Activated CD4-positive, alpha-beta T cell treated with anti-CD3 and anti-CD28 coated beads, Interleukin-2, amount 10 ng/mL, durations not matched to agents 24 days and 14 days (primary cell): ENCODE measurements at places on chromosomes 1 and 21. TPM values are rescaled to one million over a fixed set of nuclear protein-coding genes. Genes with fewer than 3 reads are reported as not detected.

DNA sequence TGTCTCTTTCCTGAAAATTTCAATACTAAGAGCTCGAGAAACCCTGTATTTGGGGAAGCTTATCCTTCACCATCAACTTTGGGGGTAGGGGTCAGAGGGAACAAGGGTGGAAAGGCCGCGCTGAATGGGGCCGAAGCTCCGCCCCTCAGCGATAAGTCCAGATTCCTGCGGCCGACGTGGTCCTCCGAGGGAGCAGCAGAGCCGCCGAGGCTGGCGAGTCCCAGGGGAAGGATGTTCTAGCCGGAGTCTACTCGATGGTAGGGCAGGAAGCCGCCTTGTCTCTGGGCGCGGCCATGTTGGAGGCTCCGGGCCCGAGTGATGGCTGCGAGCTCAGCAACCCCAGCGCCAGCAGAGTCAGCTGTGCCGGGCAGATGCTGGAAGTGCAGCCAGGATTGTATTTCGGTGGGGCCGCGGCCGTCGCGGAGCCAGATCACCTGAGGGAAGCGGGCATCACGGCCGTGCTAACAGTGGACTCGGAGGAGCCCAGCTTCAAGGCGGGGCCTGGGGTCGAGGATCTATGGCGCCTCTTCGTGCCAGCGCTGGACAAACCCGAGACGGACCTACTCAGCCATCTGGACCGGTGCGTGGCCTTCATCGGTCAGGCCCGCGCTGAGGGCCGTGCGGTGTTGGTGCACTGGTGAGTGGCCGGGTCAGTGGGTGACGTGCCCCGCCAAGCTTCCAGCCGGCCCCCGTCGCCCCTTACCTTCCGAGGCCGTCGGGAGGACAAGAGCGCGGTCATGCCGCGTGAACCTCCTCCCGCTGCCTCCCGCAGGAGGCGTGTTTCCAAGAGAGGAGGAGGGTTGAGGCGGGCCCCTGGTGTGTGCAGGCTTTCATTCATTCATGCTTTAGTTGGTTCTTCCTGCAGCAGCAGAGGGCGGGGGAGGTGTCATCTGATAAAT lies at the start of gene DUSP12:
Gene DUSP12, plus strand, starts transcription at position 278 of the 899 bp plus-strand sequence. Its CDS starts 16 bp downstream, at position 294.
- H3K4me1 ChIP-seq = peaks cover 31% of the 10 kb centered on the region
- H3K4me3 ChIP-seq = peak within 1 kb of the TSS; percentile 99
- peak; percentile 95 for DNase-seq
- H3K27me3 ChIP-seq = peaks cover 17% of the 10 kb centered on the region
- H3K27ac ChIP-seq = peak within 1 kb of the TSS; percentile 100

Gene SYTL1
- 29.7 and 29.8 TPM in 2 replicates for total RNA-seq

GRCh38 chr1:109249654-109250401 lies 489 bp downstream of the CELSR2 start:
- no peak overlapping the region for H3K27ac ChIP-seq
- H3K27me3 ChIP-seq = peaks cover 15% of the 10 kb centered on the region
- H3K4me1 ChIP-seq = peaks cover 4% of the 10 kb centered on the region
- no peak for DNase-seq
- no peaks in the 10 kb centered on the region for H3K36me3 ChIP-seq
- H3K4me3 ChIP-seq = peak overlapping the region; percentile 57

DNA sequence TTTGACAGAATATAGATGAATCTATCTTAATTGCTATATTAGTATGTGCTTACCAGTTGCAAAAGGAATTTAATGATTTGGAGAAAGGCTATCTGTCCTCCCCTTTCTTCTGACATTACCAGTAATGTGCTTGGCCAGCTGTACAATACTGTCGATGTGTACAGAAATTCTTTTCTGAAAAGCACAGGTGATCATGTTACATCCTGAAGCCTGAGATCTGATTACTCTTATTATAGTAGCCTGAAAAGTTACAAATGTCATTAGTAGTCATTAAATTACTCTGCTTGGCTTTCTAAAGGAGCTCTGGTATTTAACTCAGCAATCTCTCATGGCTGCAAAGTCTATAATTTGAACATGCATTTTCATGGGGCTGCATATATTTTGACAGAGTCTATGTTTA lies 209.8 kb downstream of the PTPRC start:
- H3K4me3 ChIP-seq = no peak overlapping the region
- no peak overlapping the region for H3K27ac ChIP-seq
- H3K27me3 ChIP-seq = no peaks in the 10 kb centered on the region

Gene DAP3
- 193 and 201 TPM in 2 replicates for total RNA-seq

GRCh38 chr1:59494145-59494833 lies 197.4 kb downstream of the FGGY start:
- peaks cover 6% of the 10 kb centered on the region for H3K4me1 ChIP-seq
- no peak overlapping the region for H3K4me3 ChIP-seq
- no peak for DNase-seq
- H3K27ac ChIP-seq = peak overlapping the region; percentile 83

Gene SHC1
- 50.4 and 60.5 TPM in 2 replicates for total RNA-seq

DNA sequence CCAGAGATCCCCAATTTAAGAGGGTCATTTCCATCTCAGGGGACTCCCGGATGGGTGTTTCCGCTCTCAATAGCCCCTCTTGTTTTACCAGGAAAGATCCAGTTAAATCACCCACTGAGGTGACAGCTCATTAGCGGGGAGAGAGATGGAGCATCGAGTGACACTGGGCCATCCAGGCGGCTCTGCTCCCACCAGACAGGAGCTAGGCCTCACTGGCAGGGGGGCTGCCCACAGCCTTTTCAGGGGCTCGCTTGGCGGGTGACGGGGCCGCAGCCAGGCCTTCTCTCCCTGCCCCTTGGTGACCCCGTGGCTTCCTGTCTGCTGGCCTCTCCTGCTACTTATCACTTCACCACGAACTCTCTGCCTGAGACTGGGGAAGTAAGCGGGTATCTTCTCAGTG lies 26.7 kb upstream of the SPSB1 start:
- no peaks in the 10 kb centered on the region for H3K27me3 ChIP-seq
- H3K27ac ChIP-seq = no peak overlapping the region
- H3K4me3 ChIP-seq = no peak overlapping the region
- DNase-seq = no peak
- H3K4me1 ChIP-seq = peaks cover 13% of the 10 kb centered on the region

GRCh38 chr21:45380566-45380965 lies 24.4 kb upstream of the COL18A1 start:
- no peaks in the 10 kb centered on the region for H3K4me1 ChIP-seq
- DNase-seq = no peak
- H3K4me3 ChIP-seq = no peak overlapping the region
- no peak overlapping the region for H3K27ac ChIP-seq

GRCh38 chr21:31897311-31897710 lies 24.5 kb downstream of the HUNK start:
- H3K36me3 ChIP-seq = no peaks in the 10 kb centered on the region
- no peak overlapping the region for H3K4me3 ChIP-seq
- no peak overlapping the region for H3K27ac ChIP-seq

DNA sequence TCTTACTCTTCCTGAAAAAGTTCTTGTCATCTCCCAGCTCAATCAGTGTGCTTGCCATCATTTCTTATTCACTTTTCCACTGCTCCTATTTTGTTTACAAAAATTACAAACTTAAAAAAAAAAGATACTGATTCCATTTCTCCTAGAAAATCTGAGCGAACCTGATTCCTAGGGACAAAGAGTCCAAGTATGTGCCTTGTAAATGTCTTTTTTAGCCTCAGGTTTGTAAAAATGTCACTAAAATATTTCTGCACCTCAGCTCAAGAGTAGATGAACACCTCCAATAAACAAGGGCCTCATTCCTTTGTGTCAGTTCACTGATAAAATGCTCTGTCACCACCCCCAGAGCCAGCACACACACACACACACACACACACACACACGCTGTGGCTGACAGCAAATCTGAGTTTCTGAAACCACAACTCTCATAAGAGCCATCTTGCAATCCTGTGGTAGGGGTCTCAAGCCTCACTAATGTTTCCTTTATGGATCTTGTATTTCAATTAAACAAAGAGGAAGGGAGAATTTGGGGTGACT lies 299.2 kb downstream of the PBX1 start:
- no peaks in the 10 kb centered on the region for H3K36me3 ChIP-seq
- H3K4me1 ChIP-seq = no peaks in the 10 kb centered on the region
- no peak for DNase-seq
- no peak overlapping the region for H3K27ac ChIP-seq
- H3K4me3 ChIP-seq = no peak overlapping the region

DNA sequence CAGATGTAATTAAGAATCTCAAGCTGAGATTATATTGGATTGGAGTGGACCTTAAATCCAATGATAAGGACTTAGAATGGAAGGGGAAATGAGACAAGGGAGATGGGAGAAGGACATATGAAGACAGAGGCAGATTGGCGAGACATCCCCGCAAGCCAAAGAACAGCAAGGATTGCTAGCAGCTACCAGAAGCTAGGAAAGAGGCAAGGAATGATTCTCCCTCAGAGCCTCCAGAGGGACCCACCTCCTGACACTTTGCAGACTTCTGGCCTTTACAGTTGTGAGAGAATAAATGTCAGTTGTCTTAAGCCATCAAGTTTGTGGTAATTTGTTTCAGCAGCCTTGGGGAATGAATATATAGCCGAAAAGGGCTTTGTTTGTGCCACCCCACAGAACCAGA lies 20.7 kb downstream of the METTL13 start:
- no peak overlapping the region for H3K27ac ChIP-seq
- DNase-seq = no peak
- H3K4me1 ChIP-seq = peaks cover 9% of the 10 kb centered on the region

DNA sequence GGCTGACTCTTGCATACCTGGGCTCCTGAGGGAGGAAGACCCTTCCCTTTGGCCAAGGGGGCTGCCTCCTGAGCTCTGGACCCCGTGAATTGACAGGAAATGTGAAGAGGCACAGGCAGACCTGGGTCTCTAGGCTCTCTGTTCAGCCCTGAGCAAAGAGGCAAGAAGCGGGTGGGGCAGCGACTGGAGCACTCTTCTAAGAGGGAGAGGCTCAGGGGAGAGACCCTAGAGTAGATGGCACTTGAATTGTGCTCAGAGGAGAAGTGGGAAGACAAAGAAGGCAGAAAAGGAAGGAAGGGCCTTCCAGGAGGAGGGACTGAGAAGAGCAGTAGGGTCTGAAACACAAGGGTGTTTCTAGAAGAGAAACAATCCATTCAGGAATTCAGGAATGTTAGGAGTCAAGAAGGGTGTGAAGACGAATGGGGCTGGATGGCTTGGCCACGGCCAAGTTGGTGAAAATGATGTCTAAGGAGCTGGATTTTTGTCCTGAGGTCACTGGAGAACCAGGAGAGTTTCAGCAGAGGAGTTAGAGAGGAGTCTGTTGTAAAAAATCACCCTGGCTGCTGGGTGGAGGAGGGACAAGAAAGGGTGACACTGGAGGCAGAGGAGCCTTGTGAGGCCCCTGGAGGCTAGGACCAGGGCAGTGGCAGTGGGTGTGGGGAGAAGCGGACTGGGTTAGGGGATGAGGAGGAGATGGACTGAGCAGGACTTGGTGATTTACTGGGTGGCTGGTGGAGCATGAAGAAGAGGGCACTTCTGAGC lies 5.3 kb downstream of the TIE1 start:
- H3K4me1 ChIP-seq = peaks cover under 1% of the 10 kb centered on the region
- no peak for DNase-seq
- H3K4me3 ChIP-seq = no peak overlapping the region
- H3K27me3 ChIP-seq = peaks cover 2% of the 10 kb centered on the region
